ENCODE measurements at places on chromosomes 4 and X.

DNA sequence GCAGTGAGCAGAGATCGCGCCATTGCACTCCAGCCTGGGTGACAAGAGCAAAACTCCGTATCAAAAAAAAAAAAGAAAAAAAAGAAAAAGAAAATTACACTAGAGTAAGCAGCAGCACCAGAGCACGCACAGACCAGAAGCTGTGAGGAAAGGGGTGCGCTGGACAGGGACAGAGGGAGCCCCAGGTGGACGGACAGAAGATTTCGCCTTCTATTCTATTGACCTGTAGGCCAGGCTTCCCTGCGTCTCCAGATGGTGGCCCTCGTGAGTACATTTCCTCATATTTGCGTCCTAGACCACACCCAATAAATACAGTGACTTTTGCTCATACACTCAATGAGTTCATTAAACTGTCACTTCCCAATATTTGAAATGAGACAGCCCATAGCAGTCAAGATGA lies 19.1 kb downstream of the MTNR1A start:
- no peak for DNase-seq

DNA sequence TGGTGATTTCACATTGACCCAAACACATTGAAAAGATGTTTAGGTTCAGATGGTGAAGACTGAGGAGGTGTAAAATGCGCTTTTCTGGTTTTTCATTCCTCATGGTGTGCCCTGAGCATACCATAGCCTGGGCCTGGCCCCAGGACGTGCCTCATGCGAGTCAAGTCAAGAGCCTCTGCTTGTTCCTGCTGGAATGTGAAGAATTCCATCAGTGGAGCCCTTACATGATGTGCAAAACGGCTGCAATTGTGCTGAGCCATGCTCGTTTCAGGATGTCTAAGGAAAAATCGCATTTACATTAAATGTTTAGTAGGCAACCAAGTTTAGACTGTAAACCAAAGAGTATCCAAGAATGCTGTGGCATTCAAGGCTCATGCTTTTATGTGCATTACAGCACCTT lies 34.9 kb downstream of the GYG2 start:
- no peak for DNase-seq

- no peak for DNase-seq
Measured at GRCh38 chr4:181962321-181962720, 280.9 kb upstream of the TENM3 start.

GRCh38 chrX:39388730-39389129 lies 587.5 kb downstream of the MID1IP1 start:
- DNase-seq, result no peak
